ENCODE measurements at places on chromosomes 3 and 15.

DNA sequence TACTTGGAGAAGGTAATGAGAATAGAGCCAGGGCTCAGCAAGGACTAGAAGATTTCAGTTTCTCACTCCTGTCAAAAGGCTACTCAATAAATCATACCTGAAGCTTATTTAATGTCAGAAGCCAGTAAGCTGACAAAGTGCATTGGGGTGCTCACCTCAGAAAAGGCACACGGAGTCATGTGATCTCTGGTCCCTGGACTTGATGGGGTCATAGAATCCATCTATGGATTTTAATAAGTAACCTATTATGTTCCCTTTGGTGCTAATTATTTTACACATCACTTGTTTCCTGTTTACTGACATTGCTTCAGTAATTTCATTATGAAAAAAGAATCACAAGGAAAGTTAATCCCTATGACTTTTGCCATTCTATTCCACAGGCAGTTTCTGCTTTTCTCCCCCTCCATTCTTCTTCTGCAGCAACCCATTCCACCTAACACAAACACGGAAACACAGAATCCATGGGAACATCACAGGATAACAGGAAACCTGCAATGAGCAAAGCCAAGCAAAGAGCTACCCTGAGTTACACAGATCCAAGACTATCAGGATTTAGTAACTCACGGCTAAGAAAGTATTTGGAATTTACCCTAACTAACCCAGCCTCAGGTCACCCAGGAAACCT is 159.6 kb downstream of the MEIS2 start:
- DNase-seq: no peak

DNA sequence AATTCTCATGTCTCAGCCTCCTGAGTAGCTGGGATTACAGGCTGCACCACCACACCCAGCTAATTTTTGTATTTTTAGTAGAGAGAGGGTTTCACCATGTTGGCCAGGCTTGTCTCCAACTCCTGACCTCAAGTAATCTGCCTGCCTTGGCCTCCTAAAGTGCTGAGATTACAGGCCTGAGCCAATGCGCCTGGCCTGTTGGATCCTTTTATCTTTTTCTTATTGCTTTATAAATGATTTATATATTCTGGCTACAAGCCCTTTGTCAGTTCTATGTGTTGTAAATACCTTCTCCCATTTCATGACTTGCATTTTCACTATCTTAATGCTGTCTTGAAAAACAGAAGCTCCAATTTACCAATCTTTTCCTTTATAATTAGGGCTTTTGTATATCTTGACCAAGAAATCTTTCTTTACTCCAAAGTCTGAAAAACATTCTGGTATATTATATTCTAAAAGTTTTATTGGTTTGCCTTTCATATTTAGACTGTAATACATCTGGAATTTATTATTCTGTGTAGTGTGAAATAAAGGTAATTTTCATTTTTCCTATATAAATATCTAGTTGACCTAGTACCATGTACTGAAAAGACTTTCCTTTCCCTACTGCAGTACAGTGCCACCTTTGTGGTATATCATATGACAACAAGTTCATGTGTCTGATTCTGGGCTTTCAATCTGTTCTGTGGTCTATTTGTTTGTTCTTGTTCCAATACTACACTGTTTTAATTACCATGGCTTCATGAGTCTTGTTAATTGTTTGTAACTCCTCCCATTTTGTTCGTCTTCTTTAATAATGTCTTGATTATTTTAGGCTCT is 52.9 kb upstream of the RNU6-1 start:
- no peak for DNase-seq

DNA sequence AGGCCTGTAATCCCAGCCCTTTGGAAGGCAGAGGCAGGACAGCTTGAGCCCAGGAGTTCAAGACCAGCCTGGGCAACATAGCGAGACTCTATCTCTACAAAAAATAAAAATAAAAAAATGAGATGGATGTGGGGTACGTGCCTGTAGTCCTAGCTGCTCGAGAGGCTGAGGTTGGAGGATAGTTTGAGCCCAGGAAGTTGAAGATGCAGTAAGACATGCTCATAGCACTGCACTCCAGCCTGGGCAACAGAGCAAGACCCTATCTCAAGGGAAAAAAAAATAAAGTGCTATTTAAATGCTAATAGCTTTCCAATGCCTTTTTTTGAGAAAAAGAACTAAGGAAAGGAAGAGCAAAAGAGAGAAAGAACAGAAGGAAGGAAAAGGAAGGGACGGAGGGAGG is 94.5 kb downstream of the MAGI1 start:
- DNase-seq: no peak

- no peak for DNase-seq
Observed at GRCh38 chr15:71456811-71457210, 341.5 kb downstream of the THSD4 start.

DNA sequence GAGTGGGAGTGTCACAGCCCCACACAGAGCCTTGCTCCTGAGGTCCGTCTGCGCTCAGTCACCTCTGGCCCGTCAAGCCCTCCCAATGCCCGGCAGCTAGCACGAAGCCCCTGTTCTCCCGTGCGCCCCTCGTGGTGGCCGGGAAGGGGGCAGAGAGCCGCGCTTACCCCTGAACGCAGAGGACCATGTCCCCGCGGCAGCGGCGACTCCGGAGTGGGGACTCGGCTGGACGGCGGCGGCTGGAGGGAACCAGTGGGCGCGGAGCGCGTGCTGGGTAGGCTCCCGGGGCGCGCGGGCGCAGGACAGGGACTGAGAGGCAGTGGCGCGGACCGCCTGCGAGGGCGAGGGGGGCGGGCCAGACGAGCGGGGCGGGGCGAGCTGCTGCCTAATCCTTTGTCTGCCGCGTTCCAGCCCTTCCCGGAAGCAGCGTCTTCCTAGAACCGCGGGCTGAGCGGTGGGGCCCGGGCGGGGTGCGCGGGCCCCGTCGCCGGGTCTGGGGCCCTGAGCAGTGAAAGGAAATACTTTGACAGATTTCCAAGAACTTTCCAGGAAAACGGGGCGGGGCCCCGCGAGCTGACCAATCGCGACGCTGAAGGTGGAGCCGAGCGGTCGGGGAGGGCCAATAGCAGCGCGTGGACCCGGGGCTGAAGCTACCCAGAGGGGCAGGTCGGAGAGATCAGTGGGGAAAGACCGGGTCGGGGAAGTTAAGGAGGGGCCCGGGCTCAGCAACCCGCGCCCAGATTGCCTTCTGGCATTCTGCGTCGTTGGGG is at the start of gene CISH:
CISH (minus strand) TSS at position 311 of the 770 bp plus-strand sequence; CDS start at position 187, 124 bp downstream.
- peak; percentile 100 for DNase-seq

- DNase-seq: no peak
Observed at GRCh38 chr15:51672155-51672687, 9.1 kb upstream of the SCG3 start.

DNA sequence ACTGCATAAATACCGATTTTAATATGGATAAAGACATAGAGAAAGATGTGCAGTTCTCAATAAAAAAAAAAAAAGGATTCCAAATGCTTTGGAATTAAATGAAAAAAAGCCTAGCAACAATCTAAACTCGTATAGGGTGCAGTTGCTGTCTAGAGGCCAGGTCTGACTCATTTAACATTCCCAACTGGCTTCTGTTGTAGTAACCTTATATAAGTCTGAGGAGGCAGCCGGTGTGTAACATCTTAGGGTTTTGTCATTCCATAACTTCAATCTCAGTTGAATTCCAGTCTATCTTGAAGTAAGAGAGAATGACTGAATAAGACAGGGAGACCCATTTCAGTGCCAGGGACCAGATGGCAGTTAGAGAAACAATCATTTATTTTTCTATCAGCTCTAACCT is 6.5 kb downstream of the PDCD10 start:
- no peak for DNase-seq

DNA sequence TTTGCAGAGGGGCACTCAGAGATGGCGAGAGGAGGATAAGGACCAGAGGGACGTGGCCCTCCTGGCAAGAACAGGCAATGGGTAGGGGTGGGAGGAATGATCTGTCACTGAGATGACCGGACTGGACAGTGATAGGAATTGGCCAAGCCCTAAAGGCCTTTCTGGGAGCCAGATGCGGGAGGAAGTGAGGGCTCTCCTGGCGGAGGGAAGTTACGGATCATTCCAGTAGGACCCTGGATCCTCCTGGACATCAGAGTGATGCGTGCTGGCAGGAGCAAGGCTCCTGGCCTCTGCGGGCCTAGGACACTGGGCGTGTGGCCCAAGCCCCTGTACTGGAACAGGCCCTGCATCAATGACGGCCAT is 23.4 kb downstream of the KIF7 start:
- no peak for DNase-seq

DNA sequence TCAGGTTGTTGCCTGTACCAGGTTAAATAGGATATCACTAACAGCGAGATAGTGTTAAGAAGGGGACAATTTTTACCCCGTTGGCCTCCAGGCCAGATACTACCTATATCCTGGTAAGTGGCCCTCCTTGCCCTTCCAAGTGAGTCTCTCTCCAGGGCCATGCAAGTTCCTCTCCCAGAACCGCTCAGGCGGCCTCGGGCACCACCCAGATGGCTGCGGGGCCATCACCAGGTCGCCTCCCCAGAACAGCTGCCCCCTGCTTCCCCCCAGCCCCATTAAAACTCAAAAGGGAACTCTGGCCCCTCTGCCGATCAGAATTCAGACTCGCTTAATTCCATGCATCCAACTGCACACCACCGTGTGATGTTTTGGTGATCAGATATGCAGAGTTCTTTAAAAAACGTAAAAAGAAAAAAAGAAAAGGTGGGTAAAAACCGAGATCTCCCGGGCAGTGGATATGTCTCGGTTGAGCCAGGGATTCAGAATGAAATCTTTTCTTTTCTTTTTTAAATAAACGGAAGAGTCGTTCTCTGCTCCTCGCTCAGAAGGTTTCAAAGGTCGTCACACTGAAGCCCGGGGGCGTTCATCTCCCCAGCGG is 1.9 kb upstream of the TRIM71 start:
- no peak for DNase-seq

- DNase-seq: no peak
Observed at GRCh38 chr3:47117807-47118364, 46.0 kb downstream of the SETD2 start.

DNA sequence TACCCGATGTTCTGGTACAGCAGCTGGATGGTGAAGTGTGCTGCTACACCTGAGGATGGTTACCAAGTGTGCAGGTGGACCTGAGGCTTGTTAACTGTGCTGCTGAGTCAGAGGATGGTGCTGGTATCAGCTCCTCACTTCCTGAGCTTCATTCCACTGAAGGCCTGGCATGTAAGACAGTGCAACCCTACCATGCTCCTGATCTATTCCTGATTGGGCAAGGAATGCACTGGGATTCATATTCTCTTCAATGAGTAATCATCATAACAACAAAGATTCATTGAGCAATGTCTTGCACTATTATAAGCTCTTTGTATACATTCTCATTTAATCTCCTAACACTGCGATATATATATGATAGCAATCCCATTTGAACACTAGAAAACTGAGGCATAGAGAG is 62.9 kb upstream of the THSD4 start:
- DNase-seq: no peak

- DNase-seq: no peak
Observed at GRCh38 chr3:119669906-119670570, 7.2 kb downstream of the COX17 start.

DNA sequence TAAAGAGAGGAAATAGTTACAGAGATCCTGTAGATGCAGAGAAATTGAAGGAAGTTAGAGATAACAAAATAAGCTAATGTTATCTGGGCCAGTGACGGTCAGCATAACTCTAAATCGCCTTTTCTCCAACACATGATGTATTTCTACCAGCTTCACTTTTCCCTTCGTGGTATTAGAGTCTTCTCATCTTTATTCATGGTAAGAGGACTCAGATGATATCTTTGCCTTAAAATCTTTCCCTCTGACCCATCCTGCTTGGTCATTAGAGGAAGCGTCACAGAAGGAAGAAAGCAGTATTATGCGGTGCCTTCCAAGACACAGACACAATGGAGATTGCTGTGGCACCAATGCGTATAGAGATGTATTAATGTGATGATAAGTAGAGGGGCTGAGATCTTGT is 320.7 kb upstream of the GOLIM4 start:
- DNase-seq: no peak

Measured in CD4-positive, alpha-beta T cell treated with Interleukin-15 for 4 hours (primary cell).